ENCODE measurements at places on chromosomes 16 and 17.

GRCh38 chr17:67438667-67439066, 61.6 kb downstream of the PITPNC1 start:
- DNase-seq, result no peak

- DNase-seq, result no peak
These were observed 12.5 kb downstream of the TFAP4 start for GRCh38 chr16:4260360-4260759.

DNA sequence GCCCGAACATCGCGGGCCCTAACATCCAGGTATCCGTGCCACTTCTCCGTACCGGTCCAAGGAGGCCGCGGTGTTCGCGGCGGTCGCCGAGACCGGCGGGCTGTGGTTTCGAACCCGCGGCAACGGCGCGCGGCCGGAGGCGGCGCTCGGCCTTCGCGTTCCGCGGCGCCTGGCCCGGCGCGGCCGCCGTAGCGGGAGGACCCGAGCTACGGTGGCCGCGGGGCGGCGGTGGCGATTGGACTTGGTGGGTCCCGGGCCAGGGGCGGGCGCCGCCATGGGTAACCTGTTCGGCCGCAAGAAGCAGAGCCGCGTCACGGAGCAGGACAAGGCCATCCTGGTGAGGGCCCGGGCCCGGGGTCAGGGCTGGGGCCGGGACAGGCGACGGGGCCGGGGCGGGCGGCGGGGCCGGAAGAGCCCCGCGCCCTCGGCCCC, at the start of gene CHMP6:
TSS of gene CHMP6 (plus strand) at position 197 of the 432 bp plus-strand sequence. CDS start at position 275, 78 bp downstream.
- peak; percentile 62 for DNase-seq

- DNase-seq, result no peak
These were observed 4.8 kb downstream of the CTRB2 start for GRCh38 chr16:75202069-75202590.

DNA sequence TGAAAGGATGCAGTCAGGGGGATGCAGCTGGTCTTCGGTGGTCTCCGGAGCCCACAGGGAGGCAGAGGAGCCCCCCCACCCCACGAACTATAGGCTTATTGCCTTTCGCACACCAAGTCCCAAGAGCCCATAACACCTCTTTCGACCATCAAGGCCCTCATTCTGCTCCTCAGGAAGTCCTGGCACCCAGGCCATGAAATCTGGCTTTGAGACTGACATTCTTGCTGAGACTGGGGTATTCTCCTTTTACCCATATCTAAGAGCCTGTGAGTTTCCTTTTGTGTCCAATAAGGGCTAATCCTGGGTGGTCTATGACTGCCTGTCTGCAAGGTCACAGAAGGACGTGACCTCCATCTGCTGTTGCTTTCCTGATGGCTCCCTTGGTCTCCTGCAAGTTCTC, 6.4 kb upstream of the ARL4D start:
- DNase-seq, result no peak
